ENCODE measurements at places on chromosomes 5 and 9.

GRCh38 chr5:172114875-172115422 is 73.1 kb downstream of the STK10 start:
- DNase-seq, result peak; percentile 57

GRCh38 chr9:120894321-120895148 is 17.5 kb upstream of the PHF19 start:
- DNase-seq, result no peak

- no peak for DNase-seq
Observed at GRCh38 chr5:135114759-135115158, 80.7 kb upstream of the PITX1 start.

DNA sequence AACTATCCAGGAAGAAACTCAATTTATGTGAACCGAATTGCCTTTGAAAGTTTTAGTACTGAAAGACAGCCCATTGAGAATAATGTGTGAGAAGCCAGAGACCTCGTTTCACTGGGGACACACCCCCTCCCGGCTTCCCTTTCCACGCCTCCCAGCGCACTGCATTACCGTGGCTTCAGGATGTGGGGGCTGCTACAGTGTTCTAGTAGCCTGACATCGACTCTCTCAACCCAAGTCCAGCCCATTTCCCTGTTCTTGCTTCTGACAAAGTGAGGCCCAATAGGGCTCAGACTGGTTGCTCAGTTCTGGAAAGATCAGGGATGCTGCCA is 3.5 kb downstream of the PAX5 start:
- no peak for DNase-seq

GRCh38 chr9:79884546-79884945 is 312.8 kb downstream of the TLE4 start:
- no peak for DNase-seq
